ENCODE measurements at places on chromosomes 2 and 18.

DNA sequence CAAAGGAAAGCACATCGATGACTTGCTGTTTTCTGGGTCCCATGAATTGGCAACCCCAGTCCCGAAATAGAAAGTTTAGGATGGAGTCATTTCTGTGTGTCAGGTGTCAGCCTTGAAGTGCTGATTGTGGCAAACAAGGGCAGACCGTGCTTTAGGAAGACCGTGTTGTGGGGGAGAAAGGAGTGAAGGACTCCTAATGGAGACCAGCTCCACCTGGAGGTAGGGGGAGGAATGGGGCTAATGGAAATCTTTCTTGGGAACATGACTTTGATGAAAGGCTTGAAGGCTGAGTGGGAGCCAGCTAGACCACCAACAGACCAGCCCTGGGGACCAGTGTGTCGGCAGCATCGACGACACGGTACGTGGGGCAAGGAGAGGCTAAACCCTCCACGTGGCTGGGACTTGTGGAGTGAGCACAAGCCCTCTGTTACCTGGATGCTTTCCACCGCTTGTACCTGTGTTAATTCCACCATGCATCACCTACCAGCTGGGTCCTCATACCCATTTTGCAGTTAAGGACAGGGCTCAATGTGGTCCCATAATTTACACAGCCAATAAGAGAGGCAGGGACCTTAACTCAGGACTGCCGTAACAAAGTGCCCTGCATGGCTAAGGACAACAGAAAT lies 104.2 kb downstream of the SH3BP4 start:
- DNase-seq = no peak

DNA sequence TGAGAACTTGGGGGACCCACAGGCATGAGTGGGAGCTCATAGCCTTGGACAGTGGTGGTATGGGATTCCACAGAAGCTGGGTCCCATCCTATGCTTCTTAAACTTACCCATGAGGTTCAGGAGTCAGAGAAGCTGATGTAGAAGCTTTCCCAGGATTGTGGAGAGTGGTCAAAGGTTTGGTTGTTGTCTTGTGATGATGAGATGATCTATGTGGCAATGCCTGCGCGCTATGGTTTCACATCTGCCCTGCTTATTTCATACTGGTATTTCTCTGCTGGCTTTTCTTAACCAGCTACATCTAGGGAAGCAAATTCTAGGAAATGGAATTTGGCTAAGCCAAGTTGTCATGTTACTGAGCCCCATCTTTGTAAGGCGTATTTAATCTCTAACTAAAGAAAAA lies 168.6 kb downstream of the ZNF407 start:
- no peak for DNase-seq

DNA sequence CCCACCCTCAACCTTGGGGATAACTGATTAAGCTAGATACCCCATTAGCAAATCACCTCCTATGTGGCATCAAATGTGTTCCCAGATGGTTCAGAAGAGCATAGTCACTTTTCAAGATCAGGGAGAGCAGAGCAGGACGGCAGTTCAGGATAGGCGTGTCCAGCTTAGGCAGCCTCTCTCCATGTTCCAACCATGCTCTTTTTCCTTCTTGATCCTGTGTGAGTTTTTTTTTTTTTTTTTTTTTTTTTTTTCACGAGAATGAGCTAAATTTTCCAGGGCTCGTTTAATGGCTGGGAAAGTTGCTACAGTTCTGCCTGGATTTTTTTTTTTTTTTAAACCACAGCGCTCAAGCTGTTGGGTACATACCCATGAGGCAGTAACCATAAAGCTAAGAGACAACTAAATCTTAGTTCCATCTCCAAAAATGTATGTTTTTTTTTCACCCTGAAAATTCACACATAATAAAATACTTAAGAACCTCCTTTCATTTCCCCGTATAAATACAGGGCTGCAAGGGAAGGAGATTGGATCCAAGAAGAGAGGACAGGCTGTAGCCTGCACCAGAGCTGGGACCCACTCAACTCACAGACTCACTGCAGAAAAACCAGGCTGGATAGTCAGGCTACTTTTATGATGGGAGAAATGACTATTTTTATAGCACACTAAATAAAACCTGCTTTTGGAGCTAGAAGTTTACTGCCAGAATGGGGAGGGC lies 244.3 kb downstream of the SETBP1 start:
- DNase-seq = no peak

- DNase-seq = no peak
Observed at GRCh38 chr2:171479154-171479814, 43.0 kb upstream of the CYBRD1 start.

DNA sequence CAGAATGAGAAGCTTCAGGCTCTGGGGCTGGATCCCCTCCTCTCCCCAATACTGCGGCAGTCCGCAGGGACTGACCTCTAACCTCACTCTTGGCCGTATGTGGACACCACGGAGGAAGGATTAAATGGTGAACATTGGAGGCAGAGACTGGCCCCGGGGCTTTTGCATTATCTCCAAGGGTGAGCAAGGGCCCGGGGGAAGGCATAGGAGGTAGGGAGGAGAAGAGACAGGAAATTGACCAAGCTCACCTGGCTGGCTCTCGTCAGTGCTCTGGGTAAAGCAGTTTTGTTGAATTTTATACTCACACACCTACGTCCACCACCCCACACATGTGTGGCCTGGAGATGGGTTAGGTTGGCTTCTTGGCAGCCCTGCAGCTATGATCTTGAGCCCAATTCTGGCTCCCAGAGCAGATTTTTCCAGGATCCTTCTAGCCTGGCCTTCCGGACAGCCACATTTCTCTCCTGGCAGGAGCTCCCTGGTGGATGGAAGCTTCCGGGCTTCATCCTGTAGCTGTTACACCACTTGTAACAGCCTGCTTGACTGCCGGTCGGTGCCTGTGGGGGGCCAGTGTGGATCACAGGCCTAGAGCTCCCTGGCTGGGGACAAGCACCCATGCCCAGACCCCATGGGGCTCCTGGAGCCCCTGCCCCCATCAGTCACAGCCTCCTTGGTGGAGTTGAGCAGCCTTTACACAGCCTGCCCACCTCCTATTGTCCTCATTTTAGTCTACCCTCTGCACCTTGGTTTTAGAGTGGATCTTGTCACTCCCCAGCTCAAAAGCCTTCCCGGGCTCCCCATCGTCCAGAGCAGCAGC lies 7.6 kb downstream of the ITM2C start:
- DNase-seq = no peak

GRCh38 chr2:67046591-67046990 lies 350.5 kb upstream of the ETAA1 start:
- no peak for DNase-seq

- DNase-seq = no peak
Observed at GRCh38 chr2:67812682-67813081, 250.1 kb downstream of the C1D start.

DNA sequence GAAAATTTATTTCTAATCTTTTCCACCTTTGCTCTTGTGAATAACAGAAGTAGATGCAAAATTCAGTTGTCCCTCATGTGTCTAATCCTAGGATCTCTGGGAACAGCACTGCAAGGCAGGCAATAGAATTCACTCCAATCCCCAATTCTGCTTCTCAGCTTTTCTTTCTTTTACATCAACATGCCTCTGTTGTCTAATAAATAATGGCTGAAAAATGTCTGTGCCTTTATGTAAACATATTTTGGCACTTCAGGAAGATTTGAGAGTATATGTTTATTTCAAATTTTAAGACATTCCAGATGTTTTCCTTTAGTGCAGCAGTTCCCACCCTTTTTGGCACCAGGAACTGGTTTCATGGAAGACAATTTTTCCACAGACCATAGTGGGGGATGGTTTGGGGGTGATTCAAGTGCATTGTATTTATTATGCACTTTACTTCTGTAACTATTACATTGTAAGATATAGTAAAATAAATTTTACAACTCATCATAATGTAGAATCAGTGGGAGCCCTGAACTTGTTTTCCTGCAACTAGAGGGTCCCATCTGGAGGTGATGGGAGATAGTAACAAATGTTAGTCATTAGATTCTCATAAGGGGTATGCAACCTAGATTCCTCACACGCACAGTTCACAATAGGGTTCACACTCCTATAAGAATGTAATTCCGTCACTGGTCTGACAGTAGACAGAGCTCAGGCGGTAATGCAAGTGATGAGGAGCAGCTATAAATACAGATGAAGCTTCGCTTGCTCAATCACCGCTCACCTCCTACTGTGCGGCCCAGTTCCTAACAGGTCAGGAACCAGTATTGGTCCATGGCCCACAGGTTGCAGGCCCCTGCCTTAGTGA lies 590.3 kb upstream of the CNTNAP5 start:
- no peak for DNase-seq

DNA sequence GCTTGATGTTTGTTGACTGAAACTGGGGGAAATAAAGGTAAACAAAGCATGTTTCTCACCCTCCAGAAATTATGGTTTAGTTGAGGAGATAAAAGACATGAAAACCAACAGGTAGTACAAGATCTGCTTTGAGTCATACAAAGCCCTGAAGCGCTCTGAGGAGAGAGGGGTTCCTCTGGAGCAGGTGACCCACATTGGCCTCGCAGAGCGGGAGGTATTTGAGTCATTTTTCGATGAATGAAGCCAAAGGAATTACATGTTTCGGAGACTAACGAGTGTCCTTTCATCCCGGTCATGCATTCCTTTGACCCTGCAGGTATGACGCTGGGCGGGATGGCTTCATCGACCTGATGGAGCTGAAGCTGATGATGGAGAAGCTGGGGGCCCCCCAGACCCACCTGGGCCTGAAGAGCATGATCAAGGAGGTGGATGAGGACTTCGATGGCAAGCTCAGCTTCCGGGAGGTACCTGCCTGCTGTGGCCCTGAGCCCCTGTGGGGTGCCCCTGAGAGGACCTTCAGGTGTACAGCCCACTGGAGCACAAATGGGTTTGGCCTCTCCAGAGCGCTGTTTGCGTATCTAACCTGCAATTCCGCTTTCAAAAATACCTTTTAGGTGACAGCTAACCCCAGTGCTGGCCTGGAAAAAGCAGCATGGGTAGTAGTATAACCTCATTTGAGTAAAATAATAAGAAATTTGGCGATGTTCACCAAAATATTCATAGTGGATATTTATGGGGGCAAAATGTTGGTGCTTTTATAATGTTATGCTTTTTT lies 29.3 kb downstream of the EFHD1 start:
- no peak for DNase-seq

DNA sequence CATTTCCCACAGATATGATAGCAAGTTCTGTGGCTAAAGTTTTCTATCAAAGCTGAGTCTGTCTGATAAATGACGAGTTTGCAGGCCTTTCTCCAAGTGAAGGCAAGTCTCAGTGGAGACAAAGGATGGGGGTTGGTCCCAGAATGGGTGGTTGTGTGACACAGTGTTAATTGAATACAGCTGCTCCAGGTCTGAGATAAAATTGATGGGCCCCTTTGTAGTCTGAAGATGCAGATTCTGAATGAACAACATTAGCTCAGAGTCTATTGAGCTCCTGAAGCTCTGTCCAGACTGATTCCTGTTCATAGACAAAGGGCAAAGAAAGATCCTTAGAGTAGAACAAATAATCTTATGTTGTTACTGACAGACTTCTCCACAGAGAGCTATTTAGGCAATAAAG lies 296.9 kb upstream of the CYRIA start:
- no peak for DNase-seq

DNA sequence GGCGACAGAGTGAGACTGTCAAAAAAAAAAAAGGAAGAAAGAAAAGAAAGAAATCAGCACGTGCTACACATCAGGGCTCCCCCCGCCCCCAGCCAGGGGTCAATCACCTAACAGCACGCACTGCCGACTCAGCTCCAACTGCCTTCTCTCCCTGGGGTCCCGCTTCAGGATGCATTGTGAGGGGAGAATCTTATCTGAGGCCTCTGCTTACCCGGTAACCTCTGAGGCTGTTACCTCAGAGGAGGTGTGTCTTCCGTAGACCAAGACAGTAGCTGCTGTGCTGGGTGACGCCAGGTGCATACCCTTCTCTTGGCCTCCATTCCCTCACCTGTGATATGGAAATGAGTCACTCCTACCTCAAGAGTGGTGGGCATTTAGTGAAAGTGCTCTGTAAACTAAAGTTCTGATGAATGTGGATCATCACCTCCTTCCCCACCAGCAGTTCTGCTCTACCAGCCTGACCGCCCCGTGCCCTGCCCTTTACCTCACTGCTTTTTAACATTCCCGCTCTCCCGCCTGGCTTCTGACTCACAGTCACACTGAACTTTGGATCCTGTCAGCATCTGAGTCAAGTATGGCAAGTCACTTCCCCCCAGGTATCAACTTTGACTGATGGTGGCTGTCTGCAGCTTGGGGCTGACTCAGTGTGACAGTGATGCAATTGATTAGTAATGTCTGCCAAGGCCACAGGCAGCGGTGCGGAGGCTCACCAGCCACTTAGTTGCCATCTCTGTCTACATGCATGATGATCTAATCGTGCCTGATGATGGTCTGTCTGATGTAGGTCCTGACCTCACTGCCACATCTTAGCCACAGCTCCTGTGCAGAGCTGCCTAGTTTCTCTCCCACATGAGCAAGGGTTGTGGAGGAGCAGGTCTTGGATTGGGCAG lies 20.1 kb downstream of the ARID5A start:
- no peak for DNase-seq

DNA sequence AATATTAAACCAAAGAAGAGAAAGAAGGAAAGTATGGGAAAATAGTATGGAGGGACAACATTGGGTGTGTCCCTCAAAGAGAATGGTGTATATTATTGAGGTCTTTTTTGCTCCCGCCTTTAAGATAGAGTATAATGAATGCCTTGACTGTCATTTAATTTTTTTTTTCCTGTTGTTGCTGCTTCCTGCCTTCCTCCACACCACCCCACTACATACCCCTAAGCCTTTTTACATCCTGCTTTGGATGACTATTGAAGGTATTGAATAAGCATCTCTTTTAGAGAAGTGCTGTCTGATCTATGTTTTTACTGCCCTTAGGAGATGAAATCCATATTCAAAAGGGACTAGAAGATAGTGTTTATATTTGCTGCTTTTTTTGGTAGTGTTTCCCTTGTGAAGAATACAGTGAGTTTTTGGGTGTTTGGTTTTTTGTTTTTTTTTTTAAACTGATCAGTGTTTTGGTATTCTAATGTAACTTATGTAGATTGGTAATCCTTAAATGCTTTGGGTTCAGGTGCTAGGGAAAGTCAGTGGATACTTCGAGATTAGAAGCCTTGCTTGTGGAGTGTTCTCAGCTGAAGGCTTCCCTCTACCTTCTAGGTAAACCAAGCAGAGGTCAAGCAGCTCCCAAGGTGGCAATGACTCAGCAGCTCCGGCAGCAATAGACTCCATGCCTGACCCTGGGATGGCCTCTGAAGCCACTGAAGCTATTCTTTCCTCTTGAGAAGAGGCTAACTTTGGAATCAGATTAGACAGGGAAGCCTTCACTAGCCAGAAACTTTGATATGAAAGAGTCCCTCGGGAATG lies 5.0 kb downstream of the FZD7 start:
- DNase-seq = no peak

DNA sequence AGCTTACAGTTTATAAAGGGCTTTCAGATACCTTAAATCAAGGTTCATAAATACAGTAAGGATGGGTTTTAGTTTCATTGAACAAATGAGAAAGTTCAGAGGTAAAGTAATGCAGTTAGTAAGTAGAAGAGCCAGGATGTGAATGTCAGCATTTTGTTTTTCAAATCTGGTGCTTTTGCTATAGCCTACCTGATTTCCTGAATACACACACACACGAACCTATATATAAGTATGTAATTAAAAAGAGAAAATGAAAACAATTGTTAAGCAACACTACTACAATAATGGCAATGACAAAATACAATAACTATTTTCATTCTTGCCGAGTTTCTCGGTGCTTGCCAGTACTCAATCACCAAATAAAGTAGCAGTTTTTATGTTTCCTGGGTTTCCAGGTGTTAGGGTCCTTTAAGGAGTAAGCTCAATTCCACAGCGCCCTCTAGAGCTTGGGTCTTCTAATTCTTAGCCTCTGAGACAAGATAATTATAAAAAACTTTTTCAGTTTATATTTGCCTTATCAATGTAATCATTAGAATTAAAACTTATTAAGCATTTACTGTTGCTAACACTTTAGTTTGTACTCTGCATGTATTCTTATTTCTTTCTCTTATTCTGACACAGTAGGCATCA lies 512.9 kb upstream of the ACVR2A start:
- DNase-seq = no peak
